IPS-NIHi11 (cell line): ENCODE measurements at places on chromosomes 1 and 21.

GRCh38 chr1:214632091-214632490, 29.1 kb downstream of the CENPF start:
- no peak for DNase-seq

DNA sequence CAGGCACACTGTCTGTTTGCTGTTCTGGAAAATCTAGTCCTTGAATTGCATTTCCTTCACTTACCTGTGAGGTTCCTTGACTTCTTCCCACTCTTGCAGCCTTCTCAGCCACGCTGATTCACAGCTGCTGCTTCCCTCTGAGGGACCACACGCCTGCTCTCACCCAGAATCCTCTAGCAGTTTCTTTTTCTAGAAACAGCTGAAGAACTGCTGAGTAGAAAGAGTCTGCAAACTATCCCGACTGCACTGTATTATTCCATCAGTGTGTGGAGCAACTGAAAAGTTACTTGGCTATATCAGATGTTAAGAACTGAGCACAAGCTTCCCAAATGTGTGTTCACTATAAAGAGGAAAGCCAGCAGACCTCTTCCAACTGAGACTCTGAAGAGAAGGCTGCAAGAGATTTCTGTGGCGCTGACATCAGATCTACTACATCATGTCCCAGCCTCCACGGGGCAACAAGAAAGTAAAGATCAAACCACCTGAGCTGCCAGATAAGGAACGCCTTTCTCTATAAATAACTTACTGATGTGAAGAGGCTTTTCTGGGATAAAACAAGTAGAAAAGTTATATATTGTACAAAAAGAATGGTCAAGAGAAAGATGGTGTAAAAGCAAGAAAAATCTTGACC, 226.6 kb downstream of the RERE start:
- no peak for DNase-seq

GRCh38 chr21:35508139-35508888, 459.2 kb upstream of the RUNX1 start:
- DNase-seq: peak; percentile 40

DNA sequence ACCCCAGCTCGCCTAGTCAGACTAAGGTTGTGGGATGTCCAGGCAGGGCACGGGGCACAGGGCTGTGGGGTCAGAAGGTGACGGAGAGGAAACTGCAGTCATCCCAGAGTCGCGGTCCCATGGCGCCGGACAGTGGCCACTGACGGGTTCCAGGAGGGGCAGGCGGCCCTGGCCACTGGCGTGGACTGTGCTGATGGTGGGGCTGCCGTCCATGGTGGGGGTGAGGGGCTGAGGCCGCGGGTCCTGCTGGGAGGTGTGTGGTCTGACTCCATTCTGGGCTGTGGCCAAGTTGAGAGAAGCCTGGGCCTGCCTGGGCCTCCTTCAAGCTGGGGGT, 32.0 kb downstream of the PCNT start:
- no peak for DNase-seq

DNA sequence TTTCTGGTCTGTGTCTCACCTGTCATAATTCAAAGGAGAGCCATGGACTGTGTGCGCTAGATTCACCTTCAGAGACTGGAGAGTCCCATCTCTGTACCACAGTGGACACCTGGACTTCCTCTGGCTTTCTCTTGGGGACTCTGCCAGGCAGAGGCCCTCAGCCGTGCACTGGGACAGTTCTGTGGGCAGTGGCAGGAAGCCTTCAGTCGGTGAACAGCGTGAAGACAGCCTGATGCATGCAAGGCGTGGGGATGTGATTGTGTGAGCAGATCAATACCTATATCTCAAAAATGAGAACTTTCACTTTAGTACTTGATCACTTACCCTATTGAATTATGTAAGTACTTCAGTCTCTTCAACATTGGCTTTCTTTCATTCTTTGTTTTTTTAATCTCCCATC, 245.3 kb downstream of the DISC1 start:
- DNase-seq: no peak

- no peak for DNase-seq
Measured at GRCh38 chr1:150429805-150430204, 57.4 kb upstream of the TARS2 start.

DNA sequence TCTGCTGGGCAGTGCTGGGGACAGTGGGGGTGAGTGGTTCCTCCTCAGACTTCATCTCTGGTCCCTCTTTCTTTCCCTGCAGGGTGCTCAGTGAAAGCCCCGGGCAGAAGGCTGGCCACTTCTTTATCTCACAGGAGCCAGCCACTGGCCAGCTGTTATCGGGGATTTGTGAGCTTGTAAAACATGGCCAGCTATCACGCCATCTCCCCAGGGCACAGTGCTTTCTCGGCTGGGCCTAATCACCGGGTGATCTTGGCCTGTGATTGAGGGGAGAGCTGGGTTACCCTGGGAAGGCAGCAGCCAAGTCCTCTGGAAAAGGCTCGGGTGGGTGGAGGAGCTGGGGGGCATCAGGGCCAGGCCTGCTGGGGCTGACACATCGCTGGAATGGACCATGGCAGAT, 83.0 kb downstream of the IGSF21 start:
- DNase-seq: no peak

GRCh38 chr1:160821627-160822026, 25.7 kb downstream of the LY9 start:
- peak; percentile 45 for DNase-seq

GRCh38 chr1:166601650-166602278, 237.5 kb upstream of the POGK start:
- no peak for DNase-seq

DNA sequence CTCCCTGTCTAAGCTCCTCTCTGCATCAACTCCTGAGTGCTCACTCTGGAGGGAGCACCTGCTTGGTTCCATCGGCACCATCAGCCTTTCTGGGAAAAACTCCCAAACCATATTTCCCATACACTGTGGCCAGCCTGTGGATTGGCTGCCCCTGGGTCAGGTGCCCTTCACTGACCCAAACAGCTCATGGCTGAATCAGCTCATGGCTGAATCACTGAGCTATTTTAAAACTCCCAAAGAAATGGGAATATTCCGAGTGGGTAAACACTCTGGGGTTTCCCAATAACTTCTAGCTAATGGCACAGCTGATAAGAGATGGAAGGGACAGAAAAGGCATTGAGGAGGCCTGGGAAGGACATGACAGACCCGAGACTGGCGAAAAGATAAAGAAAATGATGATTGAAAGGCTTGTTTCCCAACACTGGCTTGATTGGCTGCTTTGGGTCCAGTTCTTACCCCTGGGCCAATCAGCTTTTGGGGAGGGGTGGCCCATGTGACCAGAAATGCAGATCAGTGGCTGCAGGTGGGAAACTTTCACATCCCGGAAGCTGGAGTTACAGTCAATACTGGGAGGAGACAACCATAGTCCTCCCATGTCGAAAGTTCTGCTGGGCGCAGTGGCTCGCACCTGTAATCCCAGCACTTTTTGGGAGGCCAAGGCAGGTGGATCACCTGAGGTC, 37.3 kb upstream of the KAZN start:
- no peak for DNase-seq

GRCh38 chr1:165816826-165817497, 10.5 kb upstream of the UCK2 start:
- DNase-seq: no peak

DNA sequence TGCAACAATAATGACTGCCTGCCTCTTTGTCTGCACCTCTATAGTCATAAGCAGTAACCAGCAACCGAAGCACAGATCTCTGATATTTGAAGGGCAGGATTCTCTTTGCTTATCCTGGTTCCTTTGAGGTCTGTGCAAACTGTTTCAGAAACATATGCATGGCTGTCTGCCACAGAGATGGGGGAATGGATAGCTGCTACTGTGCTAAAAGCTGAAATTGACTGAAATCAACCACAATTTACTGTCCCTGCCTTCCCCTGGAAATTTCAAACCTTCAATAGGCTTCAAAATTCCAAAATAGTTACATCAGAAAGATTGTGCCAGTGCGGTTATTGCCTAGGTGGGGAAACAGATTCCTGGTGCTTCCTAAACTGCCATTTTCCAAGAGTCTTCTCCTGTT, 136.8 kb upstream of the GORAB start:
- DNase-seq: no peak

DNA sequence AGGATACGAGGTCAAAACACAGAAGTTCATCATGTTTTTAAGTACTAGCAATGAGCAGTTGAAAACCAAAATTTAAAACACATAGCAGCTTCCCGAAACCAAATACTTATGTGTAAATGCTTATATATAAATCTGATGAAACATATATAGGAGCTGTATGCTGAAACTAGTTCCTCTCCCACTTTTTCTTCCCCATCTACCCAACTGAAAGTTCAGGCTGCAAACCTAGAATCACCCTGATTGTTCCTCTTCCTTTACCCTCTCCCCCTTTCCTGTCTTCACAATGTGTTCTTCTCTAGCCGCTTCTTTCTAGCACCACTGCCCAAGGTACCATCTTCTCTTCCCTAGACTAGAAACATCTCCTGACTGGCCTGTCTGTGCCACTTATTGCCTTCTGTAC, 90.6 kb downstream of the ST3GAL3 start:
- DNase-seq: no peak

GRCh38 chr1:18882486-18882885, 19.9 kb downstream of the ALDH4A1 start:
- DNase-seq: no peak

DNA sequence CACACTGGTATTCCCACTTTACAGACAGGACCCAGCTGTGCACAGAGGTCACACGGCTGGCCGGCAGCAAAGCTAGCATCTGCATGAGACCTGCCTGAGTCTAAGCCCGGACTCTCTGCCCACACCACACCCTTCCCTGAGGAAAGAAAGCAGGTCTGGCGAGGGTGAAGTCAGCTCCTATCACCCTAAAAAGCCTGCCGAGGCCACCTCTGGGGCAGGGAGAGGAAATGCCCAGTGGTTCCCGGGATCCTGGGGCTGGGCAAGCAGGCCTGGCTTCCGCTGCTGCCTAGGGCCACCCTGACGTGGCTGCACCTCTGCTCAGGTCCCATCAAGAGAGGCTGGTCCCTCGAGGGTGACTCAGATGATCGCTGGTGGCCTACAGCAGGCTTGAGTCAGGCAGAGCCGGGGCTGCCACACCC, 42.2 kb downstream of the RAP1GAP start:
- no peak for DNase-seq

GRCh38 chr1:77413541-77414335, 131.9 kb downstream of the AK5 start:
- no peak for DNase-seq

DNA sequence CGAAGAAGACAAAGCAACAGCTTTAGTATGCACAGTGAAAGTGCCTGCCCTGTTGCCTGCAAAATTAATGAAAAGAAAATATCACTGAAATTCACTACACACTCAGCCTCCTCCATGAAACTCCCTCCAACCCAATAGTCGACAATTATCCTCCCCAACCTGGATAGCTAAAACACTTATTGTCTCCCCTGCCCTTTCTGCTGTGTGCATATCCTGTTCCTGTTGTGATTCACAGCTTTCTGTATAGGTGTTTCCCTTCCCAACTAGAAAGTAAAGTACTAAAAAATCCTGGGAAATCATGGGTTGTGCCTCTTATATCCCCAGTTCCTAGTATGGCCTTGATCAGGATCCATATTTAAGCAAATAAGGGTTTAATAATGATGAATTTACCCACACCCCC, 412.1 kb downstream of the LTN1 start:
- DNase-seq: peak; percentile 23

- no peak for DNase-seq
Measured at GRCh38 chr21:35395728-35396127, 346.6 kb upstream of the RUNX1 start.

- no peak for DNase-seq
Measured at GRCh38 chr1:40956407-40956806, 23.1 kb upstream of the CTPS1 start.

GRCh38 chr1:214516434-214517326, 34.7 kb downstream of the PTPN14 start:
- DNase-seq: no peak

DNA sequence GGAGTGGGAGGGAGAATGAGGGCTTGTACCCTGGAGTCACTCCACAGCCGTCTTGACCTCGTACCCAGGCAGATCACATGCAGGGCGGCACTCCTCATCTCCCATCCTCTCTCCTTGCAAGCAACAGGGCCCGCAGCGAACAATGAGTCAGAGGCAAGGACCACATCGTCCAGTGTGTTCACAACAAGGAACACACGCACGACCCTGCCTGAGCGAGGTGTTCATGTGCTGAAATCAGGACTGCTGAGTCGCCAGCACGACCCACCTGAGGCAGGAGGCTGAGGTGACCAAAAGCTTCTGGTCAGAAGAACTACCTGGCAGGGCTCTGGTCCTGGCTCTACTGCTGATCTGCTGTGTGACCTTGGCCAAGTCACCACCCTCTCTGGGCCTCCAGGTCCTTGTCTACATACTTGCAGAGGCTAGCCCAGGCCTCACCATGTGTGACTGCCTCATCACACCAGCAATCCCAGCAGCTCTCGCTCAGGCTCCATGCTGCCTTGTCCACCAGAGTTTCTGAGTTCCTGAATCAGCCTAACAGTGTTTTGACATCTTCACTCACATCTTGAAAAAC, 78.0 kb downstream of the SSBP3 start:
- DNase-seq: no peak

DNA sequence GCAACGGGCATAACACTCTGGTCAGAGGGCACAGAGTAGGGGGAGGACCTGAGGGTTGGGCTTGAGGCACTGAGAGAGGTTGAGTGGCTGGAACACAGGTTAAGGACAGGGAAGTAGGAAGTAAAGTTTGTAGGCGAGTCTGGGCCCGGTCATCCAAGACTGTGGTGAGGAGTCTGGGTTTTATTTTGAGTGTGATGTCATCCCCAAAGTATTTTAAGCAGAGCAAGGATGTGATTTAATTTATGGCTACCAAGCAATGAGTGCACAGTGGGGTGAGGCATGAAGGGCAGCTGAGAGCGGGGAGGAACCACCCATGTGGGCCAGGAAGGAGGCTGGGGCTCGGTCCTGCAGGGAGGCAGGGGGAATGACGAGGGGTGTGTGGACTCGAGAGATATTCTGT, 11.2 kb upstream of the VWA5B1 start:
- no peak for DNase-seq

- DNase-seq: no peak
Measured at GRCh38 chr1:247293047-247293446, 37.2 kb downstream of the VN1R5 start.

DNA sequence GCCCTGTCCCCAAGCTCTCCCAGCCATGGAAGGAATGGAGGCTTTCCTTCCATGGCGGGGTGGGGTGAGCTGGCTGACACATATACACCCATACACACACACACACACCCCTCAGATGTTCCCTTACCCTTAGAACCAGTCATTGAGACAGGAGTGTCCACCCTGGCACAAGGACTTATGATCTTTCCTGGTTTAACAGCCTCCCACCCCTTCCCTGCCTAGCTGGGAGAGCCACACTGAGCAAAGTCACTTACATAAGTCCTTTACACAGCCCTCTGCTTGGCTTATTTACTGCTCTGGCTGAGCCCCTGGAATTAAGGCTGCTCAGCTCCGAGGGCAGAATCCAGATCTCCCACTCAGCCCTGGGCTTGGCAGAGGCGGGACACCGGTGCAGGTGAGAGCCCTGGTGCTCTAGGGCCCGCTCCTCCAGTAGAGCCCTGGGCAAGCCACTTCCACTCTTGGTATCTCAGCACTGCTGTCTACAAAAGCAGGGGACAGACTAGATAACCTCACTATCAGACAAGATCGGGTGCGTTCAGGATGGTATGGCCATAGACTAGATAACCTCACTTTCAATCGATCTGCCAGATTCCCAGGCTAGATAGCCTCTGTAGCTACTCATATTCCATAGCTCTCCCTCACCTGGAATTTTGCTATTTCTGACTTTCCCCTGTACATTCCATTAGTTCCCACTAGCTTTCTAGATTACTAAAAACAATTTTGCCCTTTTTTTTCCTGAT, 16.7 kb downstream of the SLC6A9 start:
- DNase-seq: no peak
